ENCODE measurements at places on chromosomes 16 and 17.

GRCh38 chr16:74565378-74565777, 41.5 kb downstream of the GLG1 start:
- DNase-seq, result no peak

- DNase-seq, result no peak
Observed at GRCh38 chr17:57918017-57918895, 37.0 kb downstream of the CUEDC1 start.

- DNase-seq, result no peak
Observed at GRCh38 chr17:6269478-6269877, 165.4 kb downstream of the AIPL1 start.

GRCh38 chr16:73275448-73275847, 227.5 kb upstream of the ZFHX3 start:
- DNase-seq, result no peak

DNA sequence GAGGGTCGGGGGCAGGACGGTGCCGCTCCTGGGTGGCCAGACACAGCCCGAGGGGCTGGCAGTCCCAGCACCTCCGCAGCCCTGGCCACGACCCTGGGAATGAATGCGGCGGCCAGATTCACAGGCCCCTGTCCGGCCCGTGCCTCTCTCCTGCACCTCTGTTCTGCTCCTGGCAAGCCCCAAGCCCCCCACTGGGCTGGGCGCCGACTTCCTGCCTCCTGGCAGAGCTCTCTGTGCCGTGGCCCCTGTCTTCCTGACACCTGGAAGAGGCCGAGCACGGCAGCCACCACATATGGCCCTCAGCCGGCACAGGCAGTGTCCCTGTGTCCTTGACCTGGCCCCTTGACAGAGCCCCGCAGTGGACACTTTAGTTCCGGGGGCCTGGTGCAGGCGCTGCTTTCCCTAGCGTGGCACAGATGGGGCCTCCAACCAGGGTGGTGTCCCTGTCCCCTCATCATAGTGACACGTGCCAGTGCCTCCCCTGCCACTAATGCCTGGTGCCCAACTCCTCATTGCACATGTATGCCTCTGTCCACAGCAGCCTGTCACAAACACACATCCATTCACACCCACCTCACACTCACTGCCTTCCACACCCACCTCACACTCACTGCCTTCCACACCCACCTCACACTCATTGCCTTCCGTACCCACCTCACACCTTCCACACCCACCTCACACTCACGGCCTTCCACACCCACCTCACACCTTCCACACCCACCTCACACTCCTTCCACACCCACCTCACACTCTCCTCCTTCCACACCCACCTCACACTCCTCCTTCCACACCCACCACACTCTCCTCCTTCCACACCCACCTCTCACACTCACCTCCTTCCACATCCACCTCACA, 110.6 kb upstream of the PLCG2 start:
- no peak for DNase-seq

DNA sequence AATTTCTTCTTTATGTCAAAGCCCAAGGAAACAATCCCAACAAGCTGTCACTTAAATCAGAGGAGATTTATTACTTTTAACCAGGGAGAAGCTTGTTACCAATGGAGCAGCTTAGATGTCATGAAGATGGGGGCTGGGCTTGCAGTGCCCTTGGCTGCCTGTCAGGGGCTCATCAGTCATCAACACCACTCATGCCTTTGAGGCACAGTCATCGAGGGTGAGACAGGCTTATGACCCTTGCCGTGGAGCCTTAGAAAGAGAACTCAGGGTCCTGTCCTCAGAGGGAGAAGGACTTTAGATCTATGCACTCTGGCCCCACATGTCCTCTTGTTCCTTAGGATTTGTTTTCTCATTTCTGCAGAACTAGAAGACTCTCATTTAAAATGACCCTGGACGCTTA, 318.3 kb downstream of the CBLN1 start:
- no peak for DNase-seq

DNA sequence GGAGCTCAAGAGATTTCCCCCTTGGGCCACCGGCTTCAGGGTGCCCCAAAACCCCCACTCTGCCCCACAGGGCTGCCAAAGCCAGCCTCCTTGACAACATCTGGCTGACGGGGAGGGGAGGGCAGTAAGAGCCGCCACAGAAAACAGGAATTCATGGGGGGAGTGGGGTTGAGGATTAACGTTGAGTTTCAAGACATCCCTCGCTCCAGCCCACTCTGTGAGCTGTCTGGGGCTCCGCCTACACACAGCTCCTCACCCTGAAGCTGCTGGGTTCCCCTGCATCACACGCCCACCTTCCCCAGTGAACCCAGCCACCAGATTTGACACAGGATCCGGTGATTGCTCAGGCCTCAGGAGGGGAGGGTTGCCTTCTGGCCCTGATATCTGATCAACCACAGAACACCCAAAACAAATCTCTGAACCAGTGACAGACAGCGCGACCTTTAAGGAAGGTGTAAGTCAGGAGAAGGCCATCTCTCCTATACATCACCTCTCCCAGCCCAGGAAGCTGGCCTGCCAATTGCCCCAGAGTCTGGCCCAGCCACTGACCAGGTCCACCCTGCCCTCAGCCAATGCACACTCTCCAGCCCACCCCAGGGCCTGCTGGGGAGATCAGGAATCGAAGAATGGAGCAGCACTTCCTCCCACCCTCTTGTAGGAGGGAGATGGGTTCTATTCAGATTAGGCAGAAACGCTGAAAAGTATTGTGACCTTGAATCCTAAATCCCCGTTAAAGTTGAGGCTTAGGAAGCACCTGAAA, 132.1 kb downstream of the CLEC16A start:
- DNase-seq, result peak; percentile 44

DNA sequence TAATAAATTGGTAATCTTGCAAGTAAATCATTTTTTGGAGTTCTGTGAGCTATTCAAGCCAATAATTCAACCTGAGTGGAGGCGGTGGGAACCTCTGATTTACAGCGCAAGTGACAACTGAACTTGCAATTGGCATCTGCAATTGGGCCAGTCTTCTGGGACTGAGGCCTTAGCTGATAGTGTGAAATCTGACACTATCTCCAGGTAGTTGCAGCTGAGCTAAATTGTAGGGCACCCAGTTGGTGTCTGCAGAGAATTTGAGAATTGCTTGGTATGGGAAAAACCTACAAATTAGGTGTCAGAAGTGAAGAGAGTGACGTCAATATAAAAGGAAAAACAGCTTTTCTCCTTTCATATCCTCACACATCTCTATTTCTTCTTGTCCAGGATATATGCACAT, 1633.6 kb upstream of the GOT2 start:
- no peak for DNase-seq

- DNase-seq, result no peak
Observed at GRCh38 chr16:11082860-11083388, 138.6 kb downstream of the CLEC16A start.

DNA sequence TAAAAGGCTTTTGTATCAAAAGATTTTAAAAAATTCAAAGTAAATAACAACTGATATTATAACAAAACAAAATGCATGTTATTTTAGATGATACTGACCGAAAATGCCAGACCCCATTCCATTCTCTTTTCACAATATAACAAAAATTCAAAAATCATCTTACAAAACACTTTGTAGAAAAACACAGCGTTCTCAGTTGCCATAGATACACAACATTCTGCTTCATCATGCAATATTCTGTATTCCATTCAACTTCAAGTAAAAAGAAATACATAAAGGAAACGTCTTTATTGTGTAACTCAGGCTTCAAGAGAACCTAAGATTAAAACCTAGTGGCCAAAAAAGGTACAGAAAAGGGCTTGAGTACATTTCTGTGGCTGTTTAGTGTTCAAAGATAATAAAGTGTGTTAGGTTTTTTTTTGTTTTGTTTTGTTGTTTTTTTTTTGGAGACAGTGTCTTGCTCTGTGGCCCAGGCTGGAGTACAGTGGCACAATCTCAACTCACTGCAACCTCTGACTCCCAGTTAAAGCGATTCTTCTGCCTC, 250.5 kb downstream of the CEP112 start:
- DNase-seq, result no peak

DNA sequence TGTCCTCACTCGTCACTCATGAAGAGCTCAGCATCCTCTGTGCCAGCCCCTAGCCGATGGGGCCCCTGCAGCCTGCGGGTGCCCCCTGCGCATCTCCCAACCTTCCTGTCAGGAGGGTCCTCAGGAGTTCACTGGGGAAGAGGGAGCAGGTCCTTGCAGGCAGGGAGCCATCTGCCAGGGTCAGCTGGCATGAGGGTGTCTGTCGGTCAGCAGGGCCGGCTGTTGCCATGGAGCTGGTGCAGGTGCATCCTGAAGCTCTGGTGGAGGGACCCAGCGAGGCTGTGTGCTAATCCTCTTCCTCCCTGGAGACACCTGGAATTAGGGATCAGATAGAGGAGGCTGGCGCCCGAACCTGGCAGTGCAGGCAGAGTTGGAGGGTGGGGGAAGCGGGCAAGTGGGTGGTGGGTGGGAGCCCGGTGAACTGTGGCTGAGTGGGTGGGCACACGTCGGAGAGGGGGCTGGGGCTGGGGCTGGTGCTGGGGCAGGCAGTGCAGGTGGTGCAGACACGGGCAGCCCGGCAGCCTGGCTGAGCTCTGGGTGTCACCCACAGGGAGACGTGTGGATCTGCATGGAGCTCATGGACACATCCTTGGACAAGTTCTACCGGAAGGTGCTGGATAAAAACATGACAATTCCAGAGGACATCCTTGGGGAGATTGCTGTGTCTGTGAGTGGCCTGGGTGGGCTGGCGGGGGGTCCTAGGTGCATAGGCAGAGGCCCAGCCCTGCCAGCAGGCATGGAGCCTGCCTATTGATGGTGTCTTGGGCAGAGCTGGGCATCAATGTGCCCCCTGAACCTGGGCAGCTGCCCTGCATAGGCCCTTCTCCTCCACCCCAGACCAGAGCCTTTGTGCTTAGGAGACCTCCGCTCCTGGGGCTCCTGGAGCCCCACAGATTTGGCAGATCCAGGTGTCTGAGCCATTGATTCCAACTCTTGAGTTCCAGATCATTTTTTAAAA, 17.4 kb downstream of the MAP2K3 start:
- DNase-seq, result no peak

- no peak for DNase-seq
Observed at GRCh38 chr16:26433807-26434206, 632.9 kb upstream of the C16orf82 start.

- DNase-seq, result no peak
Observed at GRCh38 chr16:27620541-27620940, 70.6 kb downstream of the KATNIP start.

DNA sequence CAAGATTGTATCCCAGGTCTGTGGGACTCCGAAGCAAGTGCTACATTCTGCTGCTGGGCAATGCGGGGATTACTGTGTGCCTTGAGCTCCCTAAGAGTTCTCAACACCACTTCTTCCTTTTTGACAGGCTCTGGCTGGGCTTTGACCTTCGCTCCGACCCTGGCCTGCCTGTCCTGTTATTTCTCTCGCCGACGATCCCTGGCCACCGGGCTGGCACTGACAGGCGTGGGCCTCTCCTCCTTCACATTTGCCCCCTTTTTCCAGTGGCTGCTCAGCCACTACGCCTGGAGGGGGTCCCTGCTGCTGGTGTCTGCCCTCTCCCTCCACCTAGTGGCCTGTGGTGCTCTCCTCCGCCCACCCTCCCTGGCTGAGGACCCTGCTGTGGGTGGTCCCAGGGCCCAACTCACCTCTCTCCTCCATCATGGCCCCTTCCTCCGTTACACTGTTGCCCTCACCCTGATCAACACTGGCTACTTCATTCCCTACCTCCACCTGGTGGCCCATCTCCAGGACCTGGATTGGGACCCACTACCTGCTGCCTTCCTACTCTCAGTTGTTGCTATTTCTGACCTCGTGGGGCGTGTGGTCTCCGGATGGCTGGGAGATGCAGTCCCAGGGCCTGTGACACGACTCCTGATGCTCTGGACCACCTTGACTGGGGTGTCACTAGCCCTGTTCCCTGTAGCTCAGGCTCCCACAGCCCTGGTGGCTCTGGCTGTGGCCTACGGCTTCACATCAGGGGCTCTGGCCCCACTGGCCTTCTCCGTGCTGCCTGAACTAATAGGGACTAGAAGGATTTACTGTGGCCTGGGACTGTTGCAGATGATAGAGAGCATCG, 2.4 kb downstream of the SLC16A13 start:
- no peak for DNase-seq

DNA sequence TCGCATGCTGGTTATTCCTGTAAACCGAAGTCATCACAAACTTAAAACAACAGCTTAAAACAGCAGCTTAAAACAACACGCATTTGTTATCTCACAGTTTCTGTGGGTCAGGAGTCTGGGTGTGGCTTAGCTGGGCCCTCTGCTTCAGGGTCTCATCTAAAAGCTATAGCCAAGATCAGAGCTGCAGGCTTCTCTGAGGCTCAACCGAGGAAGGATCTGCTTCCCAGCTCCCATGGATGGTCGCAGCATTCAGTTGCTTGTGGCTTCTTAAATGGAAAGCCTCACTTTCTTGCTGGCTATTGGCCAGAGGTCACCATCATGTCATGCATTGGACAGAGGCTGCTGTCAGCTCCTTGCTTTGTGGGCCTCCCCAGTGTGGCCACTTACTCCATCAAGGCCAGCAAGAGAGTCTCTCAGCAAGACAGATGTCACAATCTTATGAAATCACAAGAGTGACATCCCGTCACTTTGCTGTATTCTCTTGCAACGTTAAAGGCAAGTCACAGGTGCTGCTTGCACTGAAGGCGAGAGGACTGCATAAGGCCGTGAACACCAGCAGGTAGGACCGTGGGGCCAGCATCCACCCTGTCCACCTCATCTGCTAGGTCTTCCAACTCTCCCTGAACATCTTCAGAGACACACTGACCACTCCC, 117.9 kb upstream of the TNRC6C start:
- DNase-seq, result no peak

- no peak for DNase-seq
Observed at GRCh38 chr16:64964126-64964540, 157.7 kb downstream of the CDH11 start.

Measured in B cell (primary cell).